ENCODE measurements at places on chromosomes 13 and 19. TPM values are rescaled to one million over a fixed set of nuclear protein-coding genes. Genes with fewer than 3 reads are reported as not detected.
A peak's percentile ranks its signal among the peaks of the same experiment; 100 is the strongest.

GRCh38 chr13:113843063-113843654 is 20.7 kb downstream of the GAS6 start:
- DNase-seq = no peak

Gene ZNF813
- 3.4 TPM for total RNA-seq

Gene KLK8
- not detected for total RNA-seq

DNA sequence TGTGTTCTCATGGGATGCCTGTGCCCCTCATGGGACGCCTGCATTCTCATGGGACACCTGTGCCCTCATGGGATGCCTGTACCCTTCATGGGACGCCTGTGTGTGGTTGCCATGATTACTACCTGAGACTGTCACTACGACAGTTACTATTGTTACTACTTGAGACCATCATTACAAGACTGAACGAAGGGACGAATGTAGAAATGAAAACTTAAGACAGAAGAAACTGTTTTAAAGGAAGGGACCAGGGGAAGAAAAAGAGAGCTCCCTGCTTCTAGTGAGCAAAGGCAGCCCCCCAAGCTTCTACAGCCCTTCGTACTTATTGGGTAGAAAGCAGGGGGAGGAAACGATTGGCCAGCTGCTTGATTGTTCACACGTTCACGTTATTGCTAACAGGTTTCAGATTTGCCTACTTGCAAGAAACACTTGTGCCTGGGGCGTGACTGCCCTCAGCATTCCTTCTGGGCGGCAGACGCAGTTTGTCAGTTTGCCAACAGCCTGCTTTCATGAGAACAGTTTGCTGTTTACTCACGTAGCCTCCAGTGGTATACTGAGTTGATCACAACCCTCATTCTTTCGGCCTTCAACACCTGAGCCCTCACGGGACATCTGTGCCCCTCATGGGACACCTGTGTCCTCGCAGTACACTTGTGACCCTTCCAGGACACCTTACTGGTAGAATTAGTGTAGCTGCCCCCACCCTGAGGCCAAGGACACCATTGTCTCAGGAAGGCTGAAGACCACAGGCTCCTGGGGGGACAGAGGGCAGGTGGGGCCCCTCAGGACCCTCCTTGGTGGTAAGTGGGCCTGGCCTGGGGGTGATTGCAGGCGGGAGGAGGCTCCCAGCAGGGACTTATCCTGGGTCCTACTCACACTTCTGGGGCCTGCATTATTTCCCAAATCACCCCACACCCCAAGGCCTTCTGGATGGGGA is 2.5 kb upstream of the S1PR4 start:
- peak; percentile 62 for DNase-seq

DNA sequence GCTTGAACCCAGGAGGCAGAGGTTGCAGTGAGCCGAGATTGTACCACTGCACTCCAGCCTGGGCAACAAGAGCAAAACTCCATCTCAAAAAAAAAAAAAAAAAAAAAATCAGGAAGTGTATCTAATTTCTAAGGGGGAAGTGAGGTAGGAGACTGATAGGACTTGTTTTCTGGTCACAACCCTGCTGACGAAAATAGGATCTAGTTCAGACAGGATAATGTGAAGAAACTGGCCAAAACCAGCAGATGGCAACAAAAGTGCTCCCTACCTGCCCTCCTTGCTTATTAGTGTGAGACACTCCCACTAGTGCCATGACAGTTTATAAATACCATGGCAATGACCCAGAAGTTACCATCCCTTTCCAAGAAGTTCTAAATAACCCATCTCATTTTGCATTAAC is 36.0 kb upstream of the KPNA3 start:
- peak; percentile 10 for DNase-seq

DNA sequence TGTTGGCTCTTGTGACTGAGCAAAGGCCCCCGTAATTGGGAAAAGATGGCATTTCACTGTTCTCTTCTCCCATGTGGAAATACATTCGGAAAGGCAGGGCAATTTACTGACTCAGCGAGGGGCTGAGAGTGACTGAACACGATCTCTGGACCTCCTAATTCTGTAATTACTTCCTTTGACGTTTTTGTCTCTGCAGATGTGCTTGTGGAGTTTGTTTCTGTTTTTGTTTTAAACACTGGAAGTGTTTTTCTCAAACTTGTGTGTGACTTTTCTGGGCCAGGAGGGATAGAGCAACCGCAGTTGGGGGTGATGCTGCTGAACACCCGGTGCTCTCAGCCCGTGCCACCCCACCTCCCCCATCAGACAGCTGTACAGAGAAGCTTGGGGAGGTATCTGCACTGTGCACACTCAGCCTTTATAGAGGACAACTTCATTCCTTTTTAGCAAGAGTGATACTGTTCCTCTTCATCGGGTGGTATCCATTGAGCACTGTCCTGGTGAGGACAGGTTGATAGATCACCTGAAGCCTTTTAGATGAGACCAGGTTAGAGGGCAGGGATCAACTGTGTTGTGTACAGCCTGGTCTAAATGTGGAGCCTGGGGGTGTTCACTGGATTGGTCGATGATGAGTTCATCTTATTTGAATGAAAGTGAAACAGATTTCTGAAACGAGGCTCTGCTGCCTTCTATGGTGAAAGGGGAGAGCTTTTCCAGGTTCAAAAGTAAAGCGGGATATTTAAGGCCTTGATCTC is 117.4 kb downstream of the ESD start:
- DNase-seq = peak; percentile 45

- DNase-seq = no peak
These were observed 5.6 kb upstream of the LRRC63 start for GRCh38 chr13:46206143-46206542.

DNA sequence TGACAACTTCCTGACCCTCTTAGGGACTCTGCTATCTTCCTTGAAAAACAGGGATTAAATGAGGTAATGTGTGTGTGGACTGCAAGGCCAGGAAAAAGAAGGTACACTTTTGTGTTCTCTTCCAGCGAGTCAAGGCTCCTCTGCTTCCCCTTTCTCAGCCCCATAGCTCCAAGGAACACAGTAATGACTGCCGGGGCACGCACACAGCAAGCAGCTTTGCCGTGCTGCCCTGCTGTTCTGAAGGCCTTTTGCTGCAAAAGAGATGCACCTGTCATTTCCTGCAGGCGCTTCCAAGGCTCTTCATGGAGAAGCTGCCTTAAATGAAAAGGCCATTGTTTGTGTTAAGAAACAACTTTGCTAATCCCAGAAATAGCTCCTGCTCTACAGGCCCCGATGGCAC is 84.6 kb downstream of the CYSLTR2 start:
- DNase-seq = no peak

DNA sequence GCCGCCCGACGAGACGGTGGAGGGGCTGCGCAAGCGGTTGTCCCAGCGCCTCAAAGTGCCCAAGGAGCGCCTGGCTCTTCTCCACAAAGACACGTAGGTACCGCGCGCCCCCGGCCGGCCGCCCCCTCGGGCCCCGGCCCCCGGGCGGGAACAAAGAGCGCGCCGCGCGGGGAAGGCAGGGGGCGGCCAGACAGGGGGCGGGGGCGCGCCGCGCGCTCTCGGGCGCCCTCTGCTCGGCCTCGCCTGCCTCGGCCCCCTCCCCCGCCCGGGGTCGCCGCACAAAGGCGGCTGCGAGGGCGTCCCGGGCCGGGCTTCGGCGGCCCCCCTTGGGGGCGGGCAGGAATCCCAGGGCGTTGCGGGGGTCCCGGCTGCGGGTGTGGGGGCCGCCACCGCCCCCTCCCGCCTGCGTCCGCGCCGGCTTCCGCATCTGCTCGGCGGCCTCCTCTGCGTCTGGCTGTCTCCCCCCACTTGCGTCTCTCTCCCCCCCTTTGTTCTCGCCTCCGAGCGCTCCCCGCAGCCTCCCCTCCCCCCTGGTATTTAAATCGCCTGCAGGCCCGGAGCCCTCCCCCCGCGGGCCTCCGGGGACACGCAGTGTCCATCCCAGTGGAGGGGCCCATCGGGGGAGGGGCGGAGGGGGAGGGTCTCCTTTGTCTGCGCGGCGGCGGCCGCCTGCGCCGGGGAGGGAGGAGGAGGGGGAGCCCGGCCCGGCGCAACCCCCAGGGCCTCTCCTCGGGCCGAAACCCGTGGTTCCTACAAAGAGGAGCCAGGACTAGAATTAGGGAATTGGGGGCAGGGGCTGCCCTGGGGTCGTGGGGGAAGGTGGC is 2.3 kb downstream of the MIDN start:
- peak; percentile 71 for DNase-seq

DNA sequence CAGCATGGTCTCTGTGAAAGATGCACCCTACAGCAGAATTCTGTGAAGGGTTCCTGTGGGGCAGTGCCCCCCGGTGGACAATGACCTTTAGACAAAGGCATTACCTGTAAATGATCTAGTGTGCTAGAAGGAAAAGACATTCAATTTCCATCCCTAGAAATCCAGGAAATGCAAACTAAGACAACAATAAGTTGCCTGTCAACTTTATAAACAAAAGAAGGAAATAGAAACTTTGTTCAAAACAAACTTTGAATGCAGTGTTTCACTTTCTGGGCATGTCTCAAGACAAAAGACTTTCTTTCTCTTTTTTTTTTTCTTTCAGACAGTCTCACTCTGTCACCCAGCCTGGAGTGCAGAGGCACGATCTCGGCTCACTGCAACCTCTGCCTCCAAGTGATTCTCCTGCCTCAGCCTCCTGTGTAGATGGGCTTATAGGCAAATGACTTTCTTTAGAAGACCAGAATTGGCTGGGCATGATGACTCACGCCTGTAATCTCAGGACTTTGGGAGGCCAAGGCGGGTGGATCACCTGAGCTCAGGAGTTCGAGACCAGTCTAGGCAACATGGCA is 15.5 kb downstream of the TEX101 start:
- DNase-seq = no peak

DNA sequence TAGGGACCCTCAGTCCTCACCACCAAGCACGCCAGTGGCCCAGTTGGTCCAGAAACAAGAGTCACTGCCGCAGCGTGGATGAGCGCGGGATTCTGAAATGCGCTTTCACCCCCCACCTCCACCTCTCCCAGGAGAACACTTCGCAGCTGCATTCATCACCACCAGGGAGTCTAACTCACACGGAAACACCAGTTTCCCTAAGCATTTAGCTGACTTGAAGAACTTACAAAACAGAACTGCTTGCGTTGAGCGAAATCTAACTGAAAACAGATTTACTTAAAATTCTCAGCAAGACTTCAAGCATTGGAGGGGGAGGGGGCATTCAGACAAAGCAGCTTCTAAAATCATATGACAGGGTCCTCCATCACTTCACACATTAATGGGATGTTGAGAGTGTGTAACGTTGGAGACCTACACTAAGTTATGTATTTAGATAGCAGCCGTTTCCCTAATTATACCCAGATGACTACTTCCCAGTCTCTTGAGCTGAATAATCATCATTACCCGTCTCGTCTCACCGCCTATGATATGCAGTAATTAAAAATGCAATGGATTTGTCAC is 258.2 kb upstream of the IRS2 start:
- no peak for DNase-seq

Gene ZNF835
- 0.04 TPM for total RNA-seq

DNA sequence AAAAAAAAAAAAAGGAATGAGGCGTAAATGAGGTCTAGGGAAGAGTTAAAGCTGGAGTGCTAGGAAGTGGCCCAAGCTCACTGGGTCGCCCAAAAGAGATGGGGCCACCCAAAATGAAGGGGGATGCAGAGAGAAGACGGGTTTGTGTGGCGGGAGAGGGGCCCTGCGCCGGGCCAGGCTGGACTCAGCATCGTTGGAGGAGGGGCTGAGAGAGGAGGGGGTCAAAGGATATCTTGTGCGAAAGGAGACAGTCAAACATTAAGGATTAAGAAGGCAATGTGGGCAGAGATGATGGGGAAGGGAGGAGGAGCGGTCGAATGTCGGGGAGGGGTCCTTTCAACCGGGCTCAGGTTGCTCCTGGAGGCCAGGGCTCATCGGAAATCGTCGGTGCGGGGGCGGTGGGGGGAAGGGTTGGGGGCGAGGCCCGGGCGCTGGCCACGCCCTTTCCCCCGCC is 825 bp upstream of the CARM1 start:
- no peak for DNase-seq

- DNase-seq = no peak
These were observed 1433.0 kb downstream of the UQCRFS1 start for GRCh38 chr19:27779954-27780353.

DNA sequence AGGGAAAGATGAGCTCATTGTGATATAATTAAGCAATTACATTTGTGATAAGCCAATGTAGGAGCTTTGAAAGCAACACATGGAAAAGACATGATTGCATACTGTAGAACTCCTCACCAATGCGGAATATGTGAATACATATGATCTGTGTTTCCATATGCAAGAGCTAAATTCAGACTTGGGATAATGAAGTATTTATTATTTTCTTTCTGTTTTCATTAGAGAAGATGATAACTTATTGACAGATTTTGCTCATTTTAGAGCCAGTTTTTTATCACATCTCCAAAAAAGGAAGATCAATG is 14.2 kb downstream of the FAM124A start:
- no peak for DNase-seq

- DNase-seq = no peak
These were observed 619.2 kb upstream of the SGCG start for GRCh38 chr13:22561581-22561980.

DNA sequence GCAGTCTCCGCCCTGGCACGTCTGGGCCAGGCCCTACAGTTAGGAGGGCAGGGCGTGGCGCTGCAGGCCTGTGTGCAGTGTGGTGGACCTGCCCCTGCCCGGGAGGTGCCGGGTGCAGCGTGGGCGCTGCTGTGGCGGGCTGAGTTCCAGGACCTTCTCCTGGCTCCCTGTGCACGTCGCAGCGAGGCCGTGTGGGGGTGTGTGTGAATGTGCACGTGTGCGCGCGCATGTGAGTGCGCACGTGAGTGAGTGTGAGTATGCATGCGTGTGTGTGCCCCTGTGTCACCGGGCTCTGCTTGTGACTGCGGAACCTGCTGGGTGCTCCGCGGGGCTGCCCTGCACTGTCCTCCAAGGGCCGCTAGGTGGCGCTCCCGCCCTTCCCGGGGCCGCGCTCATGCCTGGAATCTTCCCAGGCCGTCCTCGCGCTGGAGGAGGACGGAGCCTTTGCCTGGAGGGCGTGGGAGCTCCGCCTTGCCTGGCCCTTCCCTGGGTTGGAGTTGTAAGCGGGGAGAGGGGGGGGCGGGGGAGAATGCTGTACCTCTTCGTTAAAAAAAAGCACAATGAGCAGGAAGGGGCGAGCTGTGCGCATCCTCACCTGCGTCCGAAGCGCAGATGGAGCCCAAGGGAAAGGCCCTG is 79.3 kb downstream of the KDM4B start:
- DNase-seq = peak; percentile 83

GRCh38 chr13:37869756-37870488 is at the start of gene TRPC4:
Gene TRPC4 (minus strand): TSS chr13:37869772. CDS start chr13:37783333, 86,439 bp downstream.
- DNase-seq = peak; percentile 57

Gene CEACAM16
- total RNA-seq = not detected

GRCh38 chr13:109026266-109026665 is 396.9 kb downstream of the MYO16 start:
- no peak for DNase-seq

DNA sequence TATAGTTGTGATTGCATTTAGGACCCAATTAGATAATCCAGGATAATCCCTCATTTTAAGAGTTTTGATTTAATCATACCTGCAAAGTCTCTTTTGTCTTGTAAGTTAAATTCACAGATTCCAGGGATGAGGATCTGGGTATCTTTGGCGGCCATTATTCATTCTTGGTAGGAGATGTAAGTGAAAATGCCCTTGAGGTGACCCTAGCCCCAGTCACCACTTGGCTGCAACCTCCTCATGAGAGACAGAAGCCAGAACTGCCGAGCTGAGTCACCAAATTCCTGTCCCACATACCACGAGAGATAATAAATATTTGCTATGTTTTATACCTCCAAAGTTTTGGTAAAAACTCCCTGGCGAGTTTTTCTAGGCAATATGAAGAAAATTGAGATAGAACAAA is 389.4 kb downstream of the RFC3 start:
- DNase-seq = peak; percentile 36

All from H4 (cell line).